ENCODE measurements at places on chromosomes 11 and 22.

GRCh38 chr11:129442171-129442570 lies 66.5 kb downstream of the BARX2 start:
- peaks cover 3% of the 10 kb centered on the region for H3K27me3 ChIP-seq
- H3K36me3 ChIP-seq = no peaks in the 10 kb centered on the region
- no peak for DNase-seq
- no peak overlapping the region for H3K27ac ChIP-seq

- peaks cover 61% of the 10 kb centered on the region for H3K4me1 ChIP-seq
- H3K27ac ChIP-seq = no peak overlapping the region
- no peaks in the 10 kb centered on the region for H3K36me3 ChIP-seq
- H3K27me3 ChIP-seq = peaks cover 7% of the 10 kb centered on the region
These were observed 9.4 kb downstream of the UPB1 start for GRCh38 chr22:24504540-24504939.

- peaks cover 7% of the 10 kb centered on the region for H3K36me3 ChIP-seq
- H3K27me3 ChIP-seq = peaks cover 2% of the 10 kb centered on the region
- no peak for DNase-seq
- no peak overlapping the region for H3K27ac ChIP-seq
These were observed 60.0 kb upstream of the PLET1 start for GRCh38 chr11:112320668-112321067.

DNA sequence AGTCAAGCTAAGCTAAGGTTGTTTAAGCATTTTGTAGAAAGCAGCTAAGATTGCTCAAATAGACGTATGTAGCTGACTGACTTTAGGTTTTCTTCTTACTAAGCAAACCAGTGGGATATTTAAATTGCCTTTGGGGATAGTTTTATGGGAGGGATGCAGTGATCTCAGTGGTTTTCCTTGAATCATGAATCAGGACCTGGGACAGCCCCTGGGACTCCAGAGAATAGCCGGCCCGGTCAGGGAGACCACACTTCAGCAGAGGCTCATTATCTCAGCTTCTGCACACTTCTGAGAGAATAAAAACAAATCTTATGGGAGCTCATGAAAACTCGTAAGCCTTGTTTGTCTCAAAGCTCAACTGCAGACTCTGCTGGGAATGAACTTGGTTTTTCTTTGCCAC lies at the start of gene OR9I1:
OR9I1 (minus strand) TSS at position 62 of the 400 bp plus-strand sequence. CDS start 6,086 bp downstream, outside the sequence.
- DNase-seq = no peak
- no peak within 1 kb of the TSS for H3K4me3 ChIP-seq
- no peak within 1 kb of the TSS for H3K27ac ChIP-seq
- H3K4me1 ChIP-seq = no peaks in the 10 kb centered on the region
- H3K36me3 ChIP-seq = no peaks in the 10 kb centered on the region

DNA sequence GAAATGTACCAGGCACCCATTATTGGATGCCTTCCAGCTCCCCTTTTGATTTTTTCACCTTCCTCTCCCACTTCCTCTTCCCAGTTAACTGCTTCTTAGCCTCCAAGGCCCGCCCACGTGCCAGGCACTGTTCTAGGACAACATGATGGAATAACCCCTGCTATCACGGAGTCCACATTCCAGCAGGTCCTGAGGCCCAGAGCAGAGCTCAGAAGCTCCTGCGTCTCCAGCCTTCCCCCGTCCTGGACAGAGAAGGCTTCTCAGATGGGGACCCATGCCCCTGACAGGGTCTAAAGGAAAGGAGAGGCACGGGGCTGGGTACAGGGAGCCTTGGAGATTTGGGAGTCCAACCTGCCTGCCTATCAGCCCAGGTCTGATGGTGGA lies 29.1 kb downstream of the TRIM29 start:
- peaks cover 5% of the 10 kb centered on the region for H3K36me3 ChIP-seq
- peaks cover 12% of the 10 kb centered on the region for H3K27me3 ChIP-seq
- H3K27ac ChIP-seq = no peak overlapping the region
- H3K4me1 ChIP-seq = no peaks in the 10 kb centered on the region
